GM12891 (cell line): ENCODE measurements at places on chromosomes 1 and 21.
A peak's percentile ranks its signal among the peaks of the same experiment; 100 is the strongest.

DNA sequence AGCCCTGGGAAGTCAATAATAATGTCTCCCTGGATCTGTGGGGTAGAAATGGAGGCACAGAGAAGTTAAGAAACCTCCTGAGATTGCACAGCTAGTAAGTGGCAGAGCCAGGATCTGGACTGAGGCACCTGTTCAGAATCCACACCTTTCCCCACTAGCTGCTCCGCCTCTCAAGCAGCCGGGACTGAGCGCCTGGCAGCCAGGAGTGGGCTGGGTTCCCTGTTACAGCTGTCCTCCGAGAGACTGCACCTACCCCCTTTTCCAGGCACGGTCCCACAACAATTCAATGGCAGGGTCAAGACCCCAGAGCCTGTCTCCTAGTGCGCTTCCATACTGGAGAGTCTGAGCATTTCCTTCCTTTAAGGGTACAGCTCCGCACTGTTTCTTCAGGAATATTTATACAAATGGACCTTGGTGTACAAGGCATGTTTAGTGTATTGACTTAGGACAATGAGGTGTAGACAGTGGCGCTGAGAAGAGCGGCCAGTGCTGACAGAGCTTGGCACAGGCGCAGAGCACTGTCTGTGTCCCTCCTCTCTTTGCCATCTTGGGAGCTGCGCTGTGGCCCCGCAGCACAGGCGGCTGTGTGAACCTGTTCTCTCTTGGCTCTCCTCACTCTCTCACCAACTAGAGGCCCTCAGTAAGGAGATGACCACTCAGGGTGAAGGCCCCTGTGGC is 24.4 kb downstream of the GRHL3 start:
- DNase-seq = no peak

DNA sequence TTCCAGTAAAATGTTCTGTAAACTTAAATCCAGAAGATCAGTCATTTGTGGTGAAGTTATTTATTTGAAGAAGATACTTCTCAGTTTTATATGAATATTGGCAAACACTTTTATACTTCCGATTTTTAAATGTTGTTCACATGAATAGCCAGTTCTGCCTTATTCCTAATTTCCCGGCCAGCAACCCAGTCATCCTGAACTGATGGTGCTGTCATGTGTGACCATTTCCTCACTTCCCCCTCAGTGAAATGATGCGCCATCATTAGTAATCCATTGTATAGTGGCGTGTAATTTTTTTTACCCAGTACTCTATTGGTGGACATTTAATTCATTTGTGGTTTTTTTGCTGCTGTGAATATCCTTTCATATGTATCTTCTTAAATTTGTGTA is 16.4 kb downstream of the GPSM2 start:
- DNase-seq = no peak

DNA sequence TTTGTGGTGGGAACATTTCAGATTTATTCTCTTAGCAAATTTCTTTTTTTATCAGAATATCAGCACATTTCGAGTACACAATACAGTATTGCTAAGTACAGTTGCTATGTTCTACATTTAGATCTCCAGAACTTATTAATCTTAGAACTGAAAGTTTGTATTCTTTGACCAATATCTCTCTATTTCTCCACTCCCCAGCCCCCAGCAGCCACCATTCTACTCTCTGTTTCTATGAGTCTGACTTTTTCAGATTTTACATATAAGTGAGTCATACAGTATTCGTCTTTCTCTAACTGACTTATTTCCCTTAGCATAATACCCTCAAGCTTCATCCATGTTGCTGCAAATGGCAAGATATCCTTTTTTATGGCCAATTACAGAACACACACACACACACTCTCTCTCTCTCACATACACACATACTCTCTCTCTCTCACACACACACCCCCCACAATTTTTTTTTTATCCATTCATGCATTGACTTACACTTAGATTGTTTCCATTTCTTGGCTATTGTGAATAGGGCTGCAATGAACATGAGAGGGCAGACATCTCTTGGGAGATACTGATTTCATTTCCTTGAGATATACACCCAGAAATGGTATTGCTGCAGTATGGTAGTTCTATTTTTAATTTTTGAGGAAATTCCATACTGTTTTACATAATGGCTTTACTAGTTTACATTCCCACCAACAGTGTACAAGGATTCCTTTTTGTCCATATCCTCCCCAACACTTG is 15.7 kb downstream of the RPTN start:
- no peak for DNase-seq

- no peak for DNase-seq
These were observed 19.4 kb downstream of the ENO1 start for GRCh38 chr1:8858888-8859706.

DNA sequence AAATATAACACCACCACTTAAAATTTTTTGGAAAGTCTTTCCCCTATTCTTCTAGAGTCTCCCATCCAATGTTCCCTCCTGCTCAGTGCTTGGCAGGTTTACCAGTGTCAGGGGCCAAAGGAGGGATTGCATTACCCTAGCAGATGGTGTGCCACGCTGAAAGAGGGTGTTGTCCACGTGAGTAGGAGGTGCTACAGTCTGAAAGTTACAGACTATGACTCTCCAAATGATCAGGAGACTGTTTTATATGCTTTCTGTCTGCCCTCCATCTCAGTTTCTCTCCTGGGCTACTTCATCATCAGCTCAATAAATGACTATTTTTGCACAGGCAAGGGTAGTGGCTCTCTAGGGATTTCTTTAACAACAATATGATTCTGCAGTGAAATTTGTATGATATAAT is 31.3 kb upstream of the ANGPTL7 start:
- no peak for DNase-seq

DNA sequence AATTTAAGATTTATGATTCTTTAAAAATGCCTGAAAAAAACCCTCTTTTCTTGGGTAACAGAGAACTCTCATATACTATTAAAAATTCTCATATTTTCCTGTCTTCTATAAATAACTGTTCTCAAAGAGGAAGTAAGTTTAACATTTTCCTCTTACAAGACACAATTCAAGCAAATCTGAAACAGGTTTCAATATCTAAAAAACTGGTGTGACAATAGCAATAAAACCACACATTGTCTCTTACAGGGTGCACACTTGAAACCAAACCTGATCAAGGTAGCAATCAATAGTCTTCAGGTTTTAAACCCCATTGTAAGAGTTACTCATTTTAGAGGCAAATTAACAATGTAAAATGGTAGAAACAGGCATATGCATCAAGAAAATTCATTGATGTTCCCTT is 28.0 kb downstream of the FUBP1 start:
- DNase-seq = no peak

- DNase-seq = no peak
These were observed 1.3 kb downstream of the ABCG1 start for GRCh38 chr21:42220138-42220701.

DNA sequence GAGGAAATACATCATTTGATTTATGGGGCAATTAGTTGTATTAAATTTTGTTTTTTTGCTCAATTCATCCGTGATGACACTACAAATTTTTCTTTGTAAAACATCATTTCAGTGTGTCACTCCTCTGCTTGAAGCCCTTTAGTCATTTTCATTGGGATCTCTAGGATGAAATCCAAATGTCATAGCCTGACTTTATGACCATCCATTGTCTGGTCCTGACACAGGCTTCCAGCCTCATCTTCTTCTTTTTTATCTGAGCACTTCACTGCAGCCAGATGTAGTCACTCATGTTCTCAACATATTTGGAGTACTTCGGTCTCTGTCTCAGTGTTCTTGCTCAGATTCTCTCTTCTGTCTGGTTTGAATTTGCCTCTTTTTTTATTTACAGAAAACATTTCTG is 173.1 kb downstream of the HMCN1 start:
- no peak for DNase-seq

GRCh38 chr1:35893051-35893879 is 10.3 kb downstream of the AGO1 start:
- no peak for DNase-seq

- DNase-seq = no peak
These were observed 24.1 kb downstream of the ACTA1 start for GRCh38 chr1:229409616-229410369.

DNA sequence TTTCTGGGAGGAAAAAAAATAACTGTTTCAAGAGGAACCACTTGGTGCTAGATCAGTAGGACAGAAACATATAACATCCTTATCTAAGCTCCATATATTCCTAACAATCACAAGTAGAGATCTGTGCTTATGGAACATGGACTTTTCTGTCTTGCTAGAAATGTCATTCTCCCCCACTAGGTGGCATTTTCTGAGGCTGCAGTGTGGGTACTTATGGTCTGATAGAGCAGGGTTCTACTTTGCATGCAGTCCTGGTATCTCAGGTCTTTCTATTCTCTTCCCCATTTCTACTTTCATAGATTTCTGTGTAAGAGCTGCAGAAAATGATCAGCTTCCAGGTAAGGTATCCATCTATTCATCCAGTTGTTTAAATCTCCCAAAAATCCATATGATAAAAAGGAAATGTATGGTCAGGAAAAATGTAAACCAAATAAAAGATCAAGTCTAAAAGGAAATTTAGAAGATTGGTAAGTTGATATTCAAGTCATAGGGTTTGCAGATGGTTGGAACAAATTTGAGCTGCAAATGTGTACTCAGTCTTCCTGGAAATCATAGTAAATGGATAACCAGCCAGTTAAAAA is 1.5 kb downstream of the ZNF684 start:
- DNase-seq = peak; percentile 29

- no peak for DNase-seq
These were observed 25.4 kb downstream of the OLFM3 start for GRCh38 chr1:101971304-101971703.

DNA sequence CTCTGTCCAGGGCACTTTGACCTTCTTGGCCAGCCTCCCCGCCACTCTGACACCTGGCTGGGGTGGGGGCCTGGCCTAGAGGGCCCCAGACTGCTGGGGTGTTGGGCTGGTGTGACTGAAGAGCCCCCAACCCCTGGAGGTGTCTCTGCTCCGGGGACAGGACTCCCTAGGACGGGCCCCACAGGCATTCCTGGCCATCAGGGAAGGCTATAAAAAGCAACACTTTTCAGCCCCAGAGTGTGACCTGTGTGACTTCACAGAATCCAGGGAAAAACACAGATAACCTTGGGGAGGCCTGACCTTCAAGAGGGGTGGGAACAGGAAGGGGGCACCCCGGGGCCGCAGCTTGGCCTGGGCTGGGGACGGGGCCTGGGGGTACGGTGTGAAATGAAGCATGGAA is 24.0 kb upstream of the CASZ1 start:
- DNase-seq = no peak

GRCh38 chr1:209767096-209767495 is 11.2 kb downstream of the TRAF3IP3 start:
- no peak for DNase-seq

DNA sequence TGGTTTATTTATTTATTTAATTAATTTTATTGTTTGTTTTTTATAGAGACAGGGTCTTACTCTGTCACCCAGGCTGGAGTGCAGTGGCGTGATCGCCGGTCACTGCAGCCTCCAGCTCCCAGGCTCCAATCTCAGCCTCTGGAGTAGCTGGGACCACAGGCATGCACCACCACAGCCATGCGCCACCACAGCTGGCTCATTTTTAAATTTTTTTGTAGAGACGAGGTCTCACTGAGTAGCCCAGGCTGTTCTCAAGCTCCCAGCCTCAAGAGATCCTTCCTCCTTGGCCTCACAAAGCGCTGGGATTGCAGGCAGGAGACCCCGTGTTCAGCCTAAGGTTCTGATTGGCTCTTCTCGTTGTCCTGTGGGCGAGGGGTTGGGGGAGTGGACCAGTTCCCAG is 22.1 kb downstream of the UMODL1 start:
- no peak for DNase-seq

GRCh38 chr1:199245946-199246345 is 607.1 kb downstream of the PTPRC start:
- DNase-seq = no peak

- no peak for DNase-seq
These were observed 8.8 kb upstream of the FNDC7 start for GRCh38 chr1:108703939-108704338.

DNA sequence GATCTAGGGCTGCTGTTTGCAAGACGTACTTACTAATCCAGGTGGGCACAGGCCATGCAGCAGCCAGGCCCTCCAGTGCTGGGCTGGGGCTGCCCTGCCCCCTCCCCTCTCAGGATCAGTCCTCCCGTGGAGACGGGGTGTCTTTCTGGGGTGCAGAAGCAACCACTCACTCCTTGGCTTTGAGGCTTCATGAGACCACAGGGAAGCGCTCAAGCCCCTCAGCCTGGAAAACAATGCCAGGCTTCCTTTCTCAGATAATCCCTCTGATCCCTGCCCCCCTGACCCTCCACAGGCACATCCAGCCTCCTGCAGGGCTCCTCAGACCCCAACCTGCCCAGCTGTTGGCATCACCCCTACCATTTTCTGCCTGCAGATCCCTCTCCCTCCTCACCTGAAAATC is 13.9 kb upstream of the C2CD2 start:
- DNase-seq = no peak

GRCh38 chr21:37695111-37695510 is 221.1 kb downstream of the KCNJ6 start:
- DNase-seq = no peak

DNA sequence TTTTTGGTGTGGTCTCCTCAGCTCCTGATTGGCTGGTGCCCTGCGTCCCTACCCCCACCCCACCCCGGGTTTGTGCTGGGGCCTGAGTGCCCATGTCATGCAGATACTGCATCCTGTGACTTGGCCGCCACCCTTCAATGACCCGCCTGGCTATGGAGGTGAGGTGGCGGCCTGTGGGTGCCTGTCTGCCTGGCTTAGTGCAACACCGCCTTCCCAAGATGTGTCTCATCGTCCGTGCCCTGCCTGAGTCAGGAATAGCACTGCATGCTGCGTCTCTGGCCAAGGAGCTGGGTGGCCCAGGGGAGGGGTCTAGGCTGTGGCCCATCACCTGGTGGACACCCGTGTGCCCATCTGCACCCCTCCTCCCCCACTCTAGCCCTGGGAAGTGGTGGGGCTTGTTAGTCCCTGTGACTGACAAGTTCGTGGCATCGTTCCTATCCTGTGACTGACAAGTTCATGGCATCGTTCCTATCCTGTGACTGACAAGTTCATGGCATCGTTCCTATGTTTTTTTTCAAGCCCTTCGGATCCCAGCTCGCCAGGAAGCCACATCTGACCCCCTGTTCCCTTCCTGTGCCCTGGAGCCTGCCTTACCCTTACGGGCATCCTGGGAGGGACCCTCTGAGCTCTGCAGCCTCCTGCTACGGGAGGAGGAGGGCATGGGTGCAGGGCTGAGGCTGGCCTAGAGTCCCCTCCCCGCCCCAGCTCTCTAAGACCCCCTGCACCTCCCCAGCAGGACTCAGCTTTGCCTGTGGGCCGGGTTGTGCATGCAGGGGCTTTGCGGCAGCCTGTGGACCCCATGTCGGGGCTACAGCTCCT is 7.5 kb downstream of the SLX9 start:
- DNase-seq = no peak

GRCh38 chr1:41766041-41766440 is 152.7 kb downstream of the HIVEP3 start:
- DNase-seq = no peak

DNA sequence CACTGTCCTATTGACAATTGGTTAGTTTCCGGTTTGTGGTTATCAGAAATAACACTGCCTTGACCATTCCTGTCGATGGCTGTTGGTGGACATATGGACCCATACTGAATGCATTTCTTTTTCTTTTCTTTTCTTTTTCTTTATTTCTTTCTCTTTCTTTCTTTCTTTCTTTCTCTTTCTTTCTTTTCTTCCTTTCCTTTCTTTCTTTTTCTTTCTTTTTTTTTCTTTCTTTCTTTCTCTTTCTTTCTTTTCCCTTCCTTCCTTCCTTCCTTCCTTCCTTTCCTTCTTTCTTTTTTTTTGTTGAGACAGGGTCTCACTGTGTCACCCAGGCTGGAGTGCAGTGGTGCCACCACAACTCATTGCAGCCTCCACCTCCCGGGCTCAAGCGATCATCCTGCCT is 24.4 kb downstream of the RIPPLY3 start:
- no peak for DNase-seq

GRCh38 chr1:10242811-10243210 is 32.4 kb downstream of the KIF1B start:
- no peak for DNase-seq

- no peak for DNase-seq
These were observed 953 bp downstream of the PTPRU start for GRCh38 chr1:29237129-29237821.
